ENCODE measurements at places on chromosomes 1 and 21. TPM values are rescaled to one million over a fixed set of nuclear protein-coding genes. Genes with fewer than 3 reads are reported as not detected.

DNA sequence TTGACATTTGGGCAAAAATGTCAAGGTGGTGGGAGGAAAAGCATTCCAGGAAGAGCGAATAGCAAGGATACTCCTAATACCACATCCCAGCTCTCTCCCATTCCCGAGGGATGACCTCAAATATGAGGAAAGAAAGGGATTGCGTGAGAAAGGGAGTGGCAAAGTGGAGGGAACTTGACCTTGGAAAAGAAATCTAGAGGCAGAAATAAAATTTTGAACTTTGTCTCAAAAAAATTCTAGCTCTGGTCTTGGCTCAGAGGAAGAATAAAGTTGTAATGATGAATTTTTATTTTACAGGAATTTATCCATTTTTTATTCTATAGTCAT is 127.8 kb downstream of the TBX19 start:
- H3K4me1 ChIP-seq: peaks cover 39% of the 10 kb centered on the region
- H3K36me3 ChIP-seq: no peaks in the 10 kb centered on the region
- DNase-seq: no peak
- peak overlapping the region; percentile 86 for H3K27ac ChIP-seq
- peak overlapping the region; percentile 53 for H3K4me3 ChIP-seq

DNA sequence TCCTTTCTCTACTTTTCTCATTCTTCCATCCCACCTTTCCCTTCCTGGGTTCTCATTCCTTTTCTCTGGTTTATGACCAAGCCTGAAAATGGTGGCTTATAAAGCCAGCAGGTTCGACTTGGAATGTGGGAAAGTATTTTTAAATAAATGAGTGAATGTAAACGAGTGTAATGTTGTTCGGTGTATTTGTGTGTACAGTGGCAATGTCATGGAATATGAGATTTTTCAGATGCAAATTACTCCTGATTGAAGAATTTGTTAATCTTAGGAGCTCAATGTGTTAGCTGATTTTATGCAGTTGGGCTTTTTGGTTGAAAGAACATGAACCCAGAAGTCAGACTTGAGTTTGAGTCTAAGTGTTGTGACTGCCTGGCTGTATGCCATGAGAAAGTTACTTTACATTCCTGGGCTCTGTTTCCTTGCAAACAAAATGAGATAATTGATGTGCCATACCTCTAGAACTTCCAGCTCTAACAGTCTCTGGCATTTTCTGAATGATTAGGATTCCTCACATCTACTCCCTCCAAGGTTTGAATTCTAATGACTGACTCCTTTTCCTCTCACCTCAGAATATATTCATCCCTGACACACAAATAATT is 6.6 kb downstream of the SGIP1 start:
- H3K4me3 ChIP-seq: no peak overlapping the region
- no peak for DNase-seq
- H3K36me3 ChIP-seq: no peaks in the 10 kb centered on the region
- H3K27me3 ChIP-seq: peaks cover 28% of the 10 kb centered on the region

- H3K36me3 ChIP-seq: no peaks in the 10 kb centered on the region
- peak overlapping the region; percentile 92 for H3K27ac ChIP-seq
- DNase-seq: peak; percentile 65
- H3K27me3 ChIP-seq: no peaks in the 10 kb centered on the region
Measured at GRCh38 chr1:221994274-221994698, 252.4 kb upstream of the DUSP10 start.

DNA sequence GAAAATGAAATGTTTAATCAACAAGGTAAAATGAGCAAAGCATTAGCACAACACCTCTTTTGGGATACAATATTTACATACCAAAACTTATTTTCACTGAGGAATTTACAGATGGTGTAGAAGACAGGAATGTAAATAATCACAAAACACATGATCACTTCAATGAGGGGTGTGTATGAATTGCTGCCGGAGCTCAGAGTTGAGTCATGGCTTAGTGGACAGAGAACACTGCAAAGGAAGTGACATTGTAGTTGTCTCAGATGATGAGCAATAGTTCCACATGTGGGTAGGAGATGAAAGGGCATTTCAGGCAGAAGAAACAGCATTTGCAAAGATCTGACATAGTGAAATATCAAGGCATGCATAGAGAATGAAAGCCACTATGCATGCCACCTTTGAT is 5.6 kb upstream of the KPRP start:
- no peak overlapping the region for H3K4me3 ChIP-seq
- H3K27ac ChIP-seq: no peak overlapping the region
- peak; percentile 33 for DNase-seq
- H3K36me3 ChIP-seq: no peaks in the 10 kb centered on the region
- H3K27me3 ChIP-seq: peaks cover 9% of the 10 kb centered on the region

The LEFTY1 gene
- total RNA-seq: not detected

The RER1 gene
- 171 TPM for total RNA-seq

The CLIC6 gene
- total RNA-seq: not detected
